ENCODE measurements at places on chromosomes 5 and 9. TPM values are rescaled to one million over a fixed set of nuclear protein-coding genes. Genes with fewer than 3 reads are reported as not detected.

GRCh38 chr9:80326105-80326504 lies 754.3 kb downstream of the TLE4 start:
- H3K4me1 ChIP-seq: no peaks in the 10 kb centered on the region
- H3K27me3 ChIP-seq: no peaks in the 10 kb centered on the region
- no peak overlapping the region for H3K4me3 ChIP-seq

- no peaks in the 10 kb centered on the region for H3K27me3 ChIP-seq
- H3K4me3 ChIP-seq: no peak overlapping the region
- H3K4me1 ChIP-seq: no peaks in the 10 kb centered on the region
- DNase-seq: no peak
- no peaks in the 10 kb centered on the region for H3K36me3 ChIP-seq
These were observed 133.7 kb downstream of the GABRB2 start for GRCh38 chr5:161412792-161413191.

C9orf50 gene
- total RNA-seq: not detected

DNA sequence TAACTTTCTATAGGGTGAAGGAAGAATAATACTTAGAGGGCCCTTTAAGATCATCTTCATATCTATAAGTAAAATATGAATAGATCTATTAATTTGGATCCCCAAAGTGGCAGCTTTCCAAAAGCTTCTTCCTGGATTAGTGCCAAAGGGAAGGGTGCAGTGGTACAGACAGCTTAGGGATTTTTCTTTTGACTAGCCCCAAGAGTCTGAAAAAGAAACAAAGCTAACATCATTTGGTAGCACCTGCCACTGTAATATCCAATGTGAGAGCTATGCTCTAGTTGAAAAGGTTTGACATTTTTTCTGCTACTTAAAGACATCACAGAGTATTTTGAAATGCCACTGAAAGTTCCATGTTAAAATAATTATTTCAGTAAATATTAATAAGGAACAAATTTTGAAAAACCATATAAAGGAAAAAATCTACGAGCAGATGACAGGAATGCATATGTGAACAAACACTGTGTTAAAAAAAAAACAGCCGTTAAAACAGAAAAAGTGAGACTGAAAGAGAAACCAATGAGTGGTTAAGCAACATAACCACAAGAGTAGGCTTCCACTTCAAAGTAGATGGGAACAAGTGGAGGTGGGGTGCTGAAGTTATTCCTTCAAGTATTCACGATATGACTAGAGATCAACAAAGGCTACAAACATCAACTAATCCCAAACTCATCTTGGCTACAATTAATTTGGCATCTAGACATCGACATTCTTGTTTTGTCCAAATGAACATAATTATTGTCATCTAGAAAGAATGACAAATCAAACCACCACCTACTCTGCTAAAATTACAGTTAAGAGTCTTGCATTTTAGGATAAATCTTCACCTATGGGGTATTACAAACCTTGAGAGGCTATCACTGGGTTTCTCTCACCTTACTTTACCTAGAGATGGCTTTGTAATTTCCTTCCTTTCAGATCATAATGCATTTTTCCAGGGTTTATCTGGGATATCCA lies 137.5 kb downstream of the CPLANE1 start:
- H3K27ac ChIP-seq: peak overlapping the region; percentile 20
- H3K4me3 ChIP-seq: peak overlapping the region; percentile 86
- H3K4me1 ChIP-seq: peaks cover 16% of the 10 kb centered on the region
- H3K27me3 ChIP-seq: no peaks in the 10 kb centered on the region

DNA sequence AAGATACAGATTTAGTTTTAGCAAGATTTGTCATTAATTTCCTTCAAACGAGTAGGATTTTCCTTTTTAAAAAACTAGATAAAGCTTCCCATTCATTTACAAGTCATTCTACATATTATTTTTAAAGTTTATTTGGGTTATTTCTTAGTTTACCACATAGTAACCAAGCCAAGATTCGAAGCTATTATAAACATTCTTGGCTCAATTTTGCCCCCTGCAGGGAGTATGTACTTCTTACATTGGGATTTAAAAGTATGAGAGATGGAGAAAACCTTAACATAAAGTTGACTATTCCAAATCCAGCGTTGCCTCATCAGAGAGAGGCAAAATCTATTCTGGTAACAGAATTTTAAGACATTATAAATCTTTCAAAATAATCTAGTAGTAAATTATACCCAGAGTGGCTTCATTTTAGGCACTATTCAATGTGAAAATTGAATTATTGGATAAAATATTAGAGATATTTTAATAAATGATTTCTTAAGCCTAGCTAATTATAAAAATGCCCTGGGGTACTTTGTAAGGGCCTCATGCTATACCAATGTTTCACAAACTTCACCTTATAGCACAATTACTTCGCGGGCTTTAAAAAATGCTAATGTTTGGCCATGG lies 39.1 kb downstream of the FBN2 start:
- H3K27me3 ChIP-seq: no peaks in the 10 kb centered on the region
- no peak overlapping the region for H3K27ac ChIP-seq
- H3K36me3 ChIP-seq: no peaks in the 10 kb centered on the region
- no peak for DNase-seq
- no peaks in the 10 kb centered on the region for H3K4me1 ChIP-seq

PCDHGB6 gene
- not detected for total RNA-seq

DNA sequence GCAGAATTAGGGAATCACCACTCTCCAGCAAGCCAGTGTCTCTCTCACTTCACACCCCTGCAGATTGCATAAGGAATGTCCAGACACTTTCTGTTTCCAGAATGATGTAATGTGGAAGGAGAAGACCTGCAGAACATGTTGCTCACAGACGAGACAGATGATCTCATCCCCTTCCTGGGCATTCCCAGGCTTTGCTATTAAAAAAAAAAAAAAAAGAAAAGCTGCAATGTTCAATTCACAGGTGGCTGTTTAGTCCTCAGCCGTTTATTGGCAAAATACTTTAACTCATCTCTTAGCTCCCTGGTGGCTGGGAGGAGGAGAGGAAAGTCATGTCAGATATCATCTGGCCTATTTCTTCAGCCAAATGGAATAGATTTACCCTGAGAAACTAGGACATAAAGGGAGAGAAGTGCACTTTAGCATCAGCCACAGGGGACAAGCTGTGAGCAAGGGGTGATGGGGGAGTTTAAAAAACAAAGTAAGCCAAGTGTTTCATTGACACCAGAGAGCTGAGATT lies 95.9 kb upstream of the TNC start:
- no peak for DNase-seq
- no peaks in the 10 kb centered on the region for H3K4me1 ChIP-seq
- no peaks in the 10 kb centered on the region for H3K27me3 ChIP-seq
- H3K27ac ChIP-seq: no peak overlapping the region

MAP1B gene
- total RNA-seq: 0.12 TPM

- no peak overlapping the region for H3K4me3 ChIP-seq
- H3K27ac ChIP-seq: no peak overlapping the region
- H3K4me1 ChIP-seq: no peaks in the 10 kb centered on the region
- peaks cover 50% of the 10 kb centered on the region for H3K27me3 ChIP-seq
These were observed 7.2 kb downstream of the NRG2 start for GRCh38 chr5:140035881-140036280.

DNA sequence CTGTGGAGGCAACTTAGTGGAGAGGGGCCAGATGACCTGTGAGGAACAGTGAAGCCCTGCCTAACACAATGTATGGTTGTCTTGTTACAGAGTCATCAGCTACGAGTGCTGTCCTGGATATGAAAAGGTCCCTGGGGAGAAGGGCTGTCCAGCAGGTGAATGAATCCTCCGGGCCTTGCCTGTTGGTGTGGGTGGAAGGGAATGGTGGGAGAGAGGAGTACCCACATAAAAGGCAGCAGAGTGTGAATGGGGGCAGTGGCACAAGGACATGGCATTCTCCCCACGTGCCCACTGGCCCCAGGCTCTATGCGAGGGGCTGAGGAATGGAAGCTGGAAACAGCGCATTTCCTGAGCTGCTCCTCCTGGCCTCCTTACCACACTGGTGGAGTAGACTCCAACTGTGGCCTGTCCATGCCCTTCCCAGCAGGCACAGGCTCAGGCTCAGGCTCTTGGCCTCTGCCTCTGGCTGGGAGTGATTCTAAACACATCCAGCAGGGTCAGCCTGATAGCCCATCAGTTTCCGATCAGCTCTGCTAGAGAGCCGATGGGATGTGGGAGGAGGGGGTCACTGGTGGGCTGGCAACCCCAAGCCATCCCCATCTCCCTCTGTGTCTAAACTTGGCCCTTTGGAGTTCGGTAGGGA lies 15.3 kb downstream of the TGFBI start:
- no peaks in the 10 kb centered on the region for H3K36me3 ChIP-seq
- no peak for DNase-seq
- H3K27me3 ChIP-seq: no peaks in the 10 kb centered on the region
- H3K4me3 ChIP-seq: no peak overlapping the region
- no peaks in the 10 kb centered on the region for H3K4me1 ChIP-seq

INSL4 gene
- not detected for total RNA-seq

DNA sequence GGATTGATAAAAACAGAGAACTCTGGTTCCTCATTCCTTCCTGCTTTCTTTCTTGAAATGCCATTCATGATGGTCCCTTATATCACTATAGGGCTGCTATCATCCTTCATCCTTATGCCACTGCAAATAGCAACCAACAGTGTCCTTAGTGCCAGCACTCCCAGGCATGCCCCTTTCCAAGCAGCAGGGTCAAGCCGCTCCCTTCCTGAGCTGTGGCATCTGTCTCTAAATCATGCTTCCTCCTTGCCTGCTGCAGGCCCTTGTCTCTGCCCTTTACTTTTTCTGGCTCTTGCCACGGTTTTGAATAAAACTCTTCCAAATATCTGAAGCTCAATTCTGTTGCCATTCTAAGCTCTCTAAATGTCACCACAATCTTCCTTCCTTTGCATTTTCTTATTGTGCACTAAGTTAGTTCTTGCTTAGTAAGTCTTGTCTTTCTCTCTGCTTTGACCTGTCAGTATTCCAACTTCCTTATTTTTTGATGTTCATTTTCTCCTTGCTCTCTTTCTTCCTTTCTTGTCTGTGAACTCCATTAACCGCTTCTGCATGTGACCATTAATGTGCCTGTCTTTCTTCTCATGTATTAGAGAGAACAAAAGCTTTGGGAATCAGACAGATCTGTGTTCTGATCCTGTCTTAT lies 19.9 kb downstream of the TLR4 start:
- DNase-seq: no peak
- H3K4me1 ChIP-seq: no peaks in the 10 kb centered on the region
- H3K36me3 ChIP-seq: no peaks in the 10 kb centered on the region
- H3K4me3 ChIP-seq: no peak overlapping the region
- H3K27ac ChIP-seq: no peak overlapping the region
- H3K27me3 ChIP-seq: no peaks in the 10 kb centered on the region

PTGS1 gene
- total RNA-seq: 9.2 TPM

WNK2 gene
- total RNA-seq: 0.22 TPM

ARHGEF39 gene
- 0.84 TPM for total RNA-seq

- H3K4me3 ChIP-seq: no peak overlapping the region
- peaks cover 2% of the 10 kb centered on the region for H3K27me3 ChIP-seq
- no peaks in the 10 kb centered on the region for H3K36me3 ChIP-seq
These were observed 223.2 kb downstream of the EPB41L4A start for GRCh38 chr5:112195924-112196323.

GRCh38 chr9:72462340-72462739 lies 59.1 kb upstream of the TMC1 start:
- no peak for DNase-seq
- no peaks in the 10 kb centered on the region for H3K27me3 ChIP-seq
- no peak overlapping the region for H3K4me3 ChIP-seq
- no peaks in the 10 kb centered on the region for H3K36me3 ChIP-seq
- no peak overlapping the region for H3K27ac ChIP-seq

FCN1 gene
- not detected for total RNA-seq

STKLD1 gene
- 0.86 TPM for total RNA-seq

ZNF366 gene
- not detected for total RNA-seq

GRCh38 chr9:137041124-137041523 lies 4.9 kb downstream of the NPDC1 start:
- H3K36me3 ChIP-seq: no peaks in the 10 kb centered on the region
- H3K4me1 ChIP-seq: peaks cover 24% of the 10 kb centered on the region
- no peak overlapping the region for H3K27ac ChIP-seq
- H3K4me3 ChIP-seq: no peak overlapping the region

GRCh38 chr9:135817951-135818717 lies 89.2 kb downstream of the CAMSAP1 start:
- H3K4me3 ChIP-seq: no peak overlapping the region
- H3K27me3 ChIP-seq: no peaks in the 10 kb centered on the region
- no peak for DNase-seq
- H3K27ac ChIP-seq: no peak overlapping the region
- H3K36me3 ChIP-seq: peaks cover 90% of the 10 kb centered on the region

GNE gene
- 15.7 TPM for total RNA-seq

- DNase-seq: no peak
- H3K4me3 ChIP-seq: no peak overlapping the region
- H3K4me1 ChIP-seq: peaks cover 20% of the 10 kb centered on the region
- no peaks in the 10 kb centered on the region for H3K27me3 ChIP-seq
These were observed 193.6 kb upstream of the RASA1 start for GRCh38 chr5:87074072-87074471.

GRCh38 chr5:111676926-111677415 lies 80.0 kb downstream of the NREP start:
- no peak overlapping the region for H3K27ac ChIP-seq
- H3K36me3 ChIP-seq: no peaks in the 10 kb centered on the region
- H3K27me3 ChIP-seq: no peaks in the 10 kb centered on the region
- DNase-seq: no peak

CCL28 gene
- 14.8 TPM for total RNA-seq

ADAMTS12 gene
- total RNA-seq: not detected

- no peak overlapping the region for H3K27ac ChIP-seq
- H3K4me3 ChIP-seq: no peak overlapping the region
- DNase-seq: no peak
- no peaks in the 10 kb centered on the region for H3K36me3 ChIP-seq
These were observed 241.2 kb downstream of the PIK3R1 start for GRCh38 chr5:68456756-68457217.

GRCh38 chr5:154712518-154713437 lies 42.4 kb upstream of the LARP1 start:
- no peaks in the 10 kb centered on the region for H3K4me1 ChIP-seq
- no peak overlapping the region for H3K27ac ChIP-seq
- no peaks in the 10 kb centered on the region for H3K27me3 ChIP-seq
- no peak for DNase-seq

DOCK2 gene
- total RNA-seq: 354 TPM

GRCh38 chr9:124844291-124844690 lies 9.0 kb upstream of the WDR38 start:
- no peaks in the 10 kb centered on the region for H3K4me1 ChIP-seq
- no peak overlapping the region for H3K4me3 ChIP-seq
- no peak for DNase-seq
- H3K27ac ChIP-seq: no peak overlapping the region
- H3K36me3 ChIP-seq: no peaks in the 10 kb centered on the region
